ENCODE measurements at places on chromosomes 16 and 17.

DNA sequence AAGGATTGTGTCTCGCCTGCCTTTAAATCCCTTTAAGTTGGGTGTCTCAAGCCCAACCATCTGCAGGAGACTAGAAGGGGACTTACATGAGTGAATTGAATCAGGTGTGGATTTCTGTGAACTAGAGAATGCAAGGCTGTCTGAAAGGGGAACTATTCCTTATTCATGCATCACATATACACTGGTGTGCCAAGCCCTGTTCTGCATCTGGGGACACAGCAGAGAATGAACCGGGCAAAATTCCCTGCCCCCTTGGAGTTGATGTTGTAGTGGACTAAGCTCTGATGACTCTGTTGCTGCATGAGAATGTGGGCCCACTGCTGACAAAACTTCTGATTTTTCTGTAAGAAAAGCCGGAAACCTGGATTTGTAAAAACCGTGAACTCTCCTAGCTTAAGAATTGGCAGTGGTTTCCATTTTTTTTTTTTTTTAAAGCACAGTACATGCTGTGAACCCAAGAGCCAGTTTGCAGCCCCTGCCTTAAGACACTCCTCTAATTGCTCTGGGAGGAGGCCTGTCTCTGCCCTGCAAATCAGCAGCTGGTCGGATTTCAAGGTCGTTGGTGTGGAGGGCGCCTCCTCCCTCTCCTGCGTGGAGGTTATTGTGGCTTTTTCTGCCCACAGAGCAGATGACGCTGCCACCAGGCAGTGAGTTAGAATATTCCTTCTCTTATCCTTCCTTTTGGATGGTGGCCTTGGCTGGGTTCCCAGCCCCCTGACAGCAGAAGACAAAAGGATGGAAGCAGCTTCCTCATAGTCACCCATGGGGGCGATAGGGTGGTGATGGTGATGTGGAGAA is 131.0 kb downstream of the PRKCB start:
- H3K27ac ChIP-seq, result no peak overlapping the region
- no peaks in the 10 kb centered on the region for H3K27me3 ChIP-seq
- H3K36me3 ChIP-seq, result no peaks in the 10 kb centered on the region
- no peak overlapping the region for H3K4me3 ChIP-seq
- DNase-seq, result peak; percentile 81

- H3K4me1 ChIP-seq, result no peaks in the 10 kb centered on the region
- H3K27ac ChIP-seq, result no peak overlapping the region
- DNase-seq, result no peak
- no peaks in the 10 kb centered on the region for H3K27me3 ChIP-seq
- no peaks in the 10 kb centered on the region for H3K36me3 ChIP-seq
- H3K4me3 ChIP-seq, result no peak overlapping the region
Observed at GRCh38 chr17:51245535-51245934, 14.3 kb downstream of the MBTD1 start.

DNA sequence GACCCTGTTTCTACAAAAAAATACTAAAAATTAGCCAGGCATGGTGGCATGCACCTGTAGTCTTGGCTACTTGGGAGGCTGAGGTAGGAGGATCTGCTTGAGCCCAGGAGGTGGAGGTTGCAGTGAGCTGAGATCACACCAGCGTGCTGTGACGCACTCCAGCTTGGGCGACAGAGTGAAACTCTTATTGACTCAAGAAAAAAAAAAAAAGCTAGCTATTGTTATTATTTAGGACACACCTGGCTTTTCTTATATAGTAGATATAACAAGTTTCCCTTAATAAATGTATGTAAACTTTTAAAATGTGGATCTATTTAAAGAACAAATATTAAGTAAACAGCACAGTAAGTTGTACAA is 1.8 kb downstream of the RABEP2 start:
- H3K36me3 ChIP-seq, result no peaks in the 10 kb centered on the region
- no peak overlapping the region for H3K27ac ChIP-seq
- no peaks in the 10 kb centered on the region for H3K27me3 ChIP-seq
- peaks cover 13% of the 10 kb centered on the region for H3K4me1 ChIP-seq
- no peak overlapping the region for H3K4me3 ChIP-seq

- no peaks in the 10 kb centered on the region for H3K36me3 ChIP-seq
- no peaks in the 10 kb centered on the region for H3K27me3 ChIP-seq
- H3K27ac ChIP-seq, result no peak overlapping the region
- DNase-seq, result no peak
- no peak overlapping the region for H3K4me3 ChIP-seq
- H3K4me1 ChIP-seq, result no peaks in the 10 kb centered on the region
Observed at GRCh38 chr17:43135454-43135819, 10.3 kb upstream of the BRCA1 start.

DNA sequence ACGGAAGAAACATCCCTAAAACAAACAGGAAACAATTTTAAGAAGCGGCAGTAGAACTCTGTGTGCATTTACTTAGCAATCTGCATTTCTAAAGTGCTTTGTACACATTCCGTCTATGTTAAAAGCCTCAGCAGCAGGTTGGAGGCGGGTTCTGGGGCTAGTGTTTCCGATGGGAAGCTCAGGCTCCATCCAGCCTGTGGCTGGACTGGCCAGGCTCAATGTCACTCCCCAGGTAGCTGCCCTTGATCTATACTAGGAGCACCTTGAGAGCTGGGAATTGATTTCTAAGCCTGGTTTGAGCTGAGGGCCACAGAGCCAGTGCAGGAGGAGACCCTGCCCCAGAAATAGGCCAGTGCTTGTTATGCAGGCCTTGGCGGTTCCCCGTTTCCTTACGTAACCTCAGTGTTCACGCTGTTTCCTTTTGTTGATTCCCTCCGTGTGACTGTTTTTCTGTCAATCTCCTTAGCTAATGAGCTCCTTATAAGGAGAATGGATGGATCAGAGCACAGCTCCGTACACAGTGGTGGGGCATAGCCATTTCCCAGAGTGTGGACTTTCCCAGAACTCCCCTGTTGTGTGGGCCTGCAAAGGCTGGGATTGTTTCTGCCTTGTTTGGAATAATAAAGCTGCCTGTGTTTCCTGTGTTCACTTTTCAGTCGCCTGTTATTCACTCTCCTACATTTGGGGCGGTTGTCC is 21.4 kb downstream of the ADORA2B start:
- no peak for DNase-seq
- no peaks in the 10 kb centered on the region for H3K4me1 ChIP-seq
- H3K27me3 ChIP-seq, result no peaks in the 10 kb centered on the region

- no peak for DNase-seq
- no peaks in the 10 kb centered on the region for H3K4me1 ChIP-seq
- no peak overlapping the region for H3K4me3 ChIP-seq
- H3K36me3 ChIP-seq, result no peaks in the 10 kb centered on the region
- no peak overlapping the region for H3K27ac ChIP-seq
Observed at GRCh38 chr16:83011939-83012338, 385.2 kb downstream of the CDH13 start.

DNA sequence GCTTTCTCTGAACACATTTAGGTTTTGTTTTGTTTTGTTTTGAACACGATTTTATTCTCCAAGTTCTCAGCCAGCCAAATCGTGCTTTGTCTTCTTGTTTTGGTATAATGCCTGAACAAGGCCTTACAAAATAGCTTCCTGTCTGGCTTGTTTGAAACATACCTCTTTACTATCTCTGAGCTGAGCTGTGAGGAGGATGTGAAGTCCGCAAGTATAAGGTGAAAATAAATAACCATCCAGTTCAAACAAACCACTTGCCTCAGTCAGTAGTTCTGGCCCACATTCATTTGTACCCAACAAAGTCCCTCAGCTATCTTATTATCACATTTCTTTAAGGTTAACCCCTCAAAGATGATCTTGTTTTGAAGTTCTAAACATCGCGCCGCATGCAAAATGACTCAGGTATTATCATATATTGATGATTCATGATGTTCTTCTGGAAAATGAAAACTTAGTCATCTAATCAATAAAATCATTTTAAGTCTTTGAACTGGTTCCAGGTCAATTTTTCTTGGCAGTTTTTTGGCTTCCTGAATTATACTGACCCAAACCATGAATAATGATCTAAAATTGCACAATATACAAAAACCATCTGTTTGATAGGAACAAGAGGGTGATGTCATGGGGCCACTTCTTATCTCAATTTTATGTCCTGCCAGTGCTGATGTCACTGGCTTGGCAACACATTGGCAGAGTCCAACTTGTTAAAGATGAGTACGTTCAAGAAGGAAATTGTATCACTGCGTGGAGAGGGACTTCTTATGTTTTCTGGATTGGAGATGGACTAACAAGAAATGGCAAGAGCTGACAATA is 694.3 kb downstream of the KCNJ2 start:
- DNase-seq, result no peak
- H3K27ac ChIP-seq, result no peak overlapping the region
- H3K36me3 ChIP-seq, result no peaks in the 10 kb centered on the region
- no peaks in the 10 kb centered on the region for H3K4me1 ChIP-seq
- H3K4me3 ChIP-seq, result no peak overlapping the region
- H3K27me3 ChIP-seq, result no peaks in the 10 kb centered on the region

DNA sequence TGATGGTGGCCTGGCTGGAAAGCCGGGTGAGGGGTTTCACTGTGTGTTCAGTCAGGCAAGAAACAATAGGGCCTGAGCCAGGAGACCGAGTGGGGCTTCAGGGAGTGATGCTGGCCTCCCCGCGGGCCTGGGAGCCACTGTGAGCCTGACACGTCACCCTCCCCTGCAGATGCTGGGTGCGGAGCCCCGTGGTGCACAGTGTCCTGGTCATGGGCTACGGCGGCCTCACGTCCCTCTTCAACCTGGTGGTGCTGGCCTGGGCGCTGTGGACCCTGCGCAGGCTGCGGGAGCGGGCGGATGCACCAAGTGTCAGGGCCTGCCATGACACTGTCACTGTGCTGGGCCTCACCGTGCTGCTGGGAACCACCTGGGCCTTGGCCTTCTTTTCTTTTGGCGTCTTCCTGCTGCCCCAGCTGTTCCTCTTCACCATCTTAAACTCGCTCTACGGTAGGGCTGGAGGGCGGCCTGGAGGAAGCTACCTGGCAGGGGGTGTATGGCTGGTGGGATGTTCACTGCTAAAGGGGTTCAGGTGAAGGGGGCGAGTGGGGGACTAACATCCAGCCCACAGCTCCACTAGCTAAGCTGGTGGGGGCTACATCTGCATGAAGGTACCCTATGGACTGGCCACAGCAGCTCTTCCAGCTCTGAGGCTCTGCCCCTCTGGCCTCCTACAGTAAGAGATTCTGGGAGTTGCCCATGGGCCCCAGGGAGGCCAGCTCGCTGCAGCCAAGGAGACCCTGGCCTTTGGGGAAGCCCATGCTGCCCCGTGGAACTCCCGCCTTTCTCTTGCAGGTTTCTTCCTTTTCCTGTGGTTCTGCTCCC is 32.4 kb downstream of the ADGRG5 start:
- H3K27me3 ChIP-seq, result no peaks in the 10 kb centered on the region
- H3K4me1 ChIP-seq, result no peaks in the 10 kb centered on the region
- H3K4me3 ChIP-seq, result no peak overlapping the region
- no peak overlapping the region for H3K27ac ChIP-seq

DNA sequence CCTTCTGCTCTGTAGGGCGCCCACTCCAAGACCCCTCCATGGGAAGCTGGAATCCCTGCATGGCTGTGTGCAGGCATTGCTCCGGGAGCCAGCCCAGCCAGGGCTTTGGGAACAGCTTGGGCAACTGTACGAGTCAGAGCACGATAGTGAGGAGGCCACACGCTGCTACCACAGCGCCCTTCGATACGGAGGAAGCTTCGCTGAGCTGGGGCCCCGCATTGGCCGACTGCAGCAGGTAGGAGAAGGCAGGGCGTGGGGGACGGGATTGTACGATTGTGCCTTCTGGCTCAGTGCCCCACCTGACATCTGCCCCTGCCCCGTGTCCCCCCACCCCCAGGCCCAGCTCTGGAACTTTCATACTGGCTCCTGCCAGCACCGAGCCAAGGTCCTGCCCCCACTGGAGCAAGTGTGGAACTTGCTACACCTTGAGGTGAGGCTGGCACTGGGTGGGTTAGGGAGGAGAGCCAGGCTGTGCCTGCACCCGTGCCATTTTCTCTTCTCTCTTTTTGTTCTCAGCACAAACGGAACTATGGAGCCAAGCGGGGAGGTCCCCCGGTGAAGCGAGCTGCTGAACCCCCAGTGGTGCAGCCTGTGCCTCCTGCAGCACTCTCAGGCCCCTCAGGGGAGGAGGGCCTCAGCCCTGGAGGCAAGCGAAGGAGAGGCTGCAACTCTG is 8.7 kb upstream of the TMEM88 start:
- H3K27ac ChIP-seq, result no peak overlapping the region
- H3K4me3 ChIP-seq, result no peak overlapping the region
- H3K4me1 ChIP-seq, result peaks cover 14% of the 10 kb centered on the region
- no peaks in the 10 kb centered on the region for H3K27me3 ChIP-seq
- H3K36me3 ChIP-seq, result no peaks in the 10 kb centered on the region

GRCh38 chr16:84406006-84406963 is 37.9 kb downstream of the ATP2C2 start:
- no peaks in the 10 kb centered on the region for H3K36me3 ChIP-seq
- no peak overlapping the region for H3K4me3 ChIP-seq
- peak; percentile 34 for DNase-seq
- H3K27me3 ChIP-seq, result no peaks in the 10 kb centered on the region
- H3K27ac ChIP-seq, result no peak overlapping the region
- H3K4me1 ChIP-seq, result no peaks in the 10 kb centered on the region

DNA sequence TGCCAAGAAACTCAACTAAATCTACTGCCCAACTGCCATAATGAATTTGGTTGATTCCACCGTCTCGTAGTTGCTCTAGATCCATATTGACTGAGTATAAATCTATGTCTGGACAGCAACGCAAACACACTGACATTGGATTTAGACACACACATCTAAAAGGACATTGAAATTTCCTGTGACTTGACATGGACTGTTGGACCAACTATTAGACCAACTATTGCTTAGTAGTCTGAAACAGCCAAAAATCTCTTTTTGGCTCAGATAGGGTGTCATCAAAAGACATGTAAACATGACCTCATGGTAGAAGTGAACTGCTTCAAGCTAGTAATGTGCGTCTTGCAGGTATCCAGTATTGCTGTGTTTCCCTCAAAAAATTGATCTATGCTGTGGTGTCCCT is 31.3 kb downstream of the KIAA0513 start:
- H3K36me3 ChIP-seq, result no peaks in the 10 kb centered on the region
- no peaks in the 10 kb centered on the region for H3K27me3 ChIP-seq
- no peak overlapping the region for H3K4me3 ChIP-seq
- H3K4me1 ChIP-seq, result peaks cover 24% of the 10 kb centered on the region

- H3K36me3 ChIP-seq, result no peaks in the 10 kb centered on the region
- H3K27ac ChIP-seq, result no peak overlapping the region
- no peaks in the 10 kb centered on the region for H3K27me3 ChIP-seq
- no peak for DNase-seq
Observed at GRCh38 chr17:67433248-67433924, 56.3 kb downstream of the PITPNC1 start.

DNA sequence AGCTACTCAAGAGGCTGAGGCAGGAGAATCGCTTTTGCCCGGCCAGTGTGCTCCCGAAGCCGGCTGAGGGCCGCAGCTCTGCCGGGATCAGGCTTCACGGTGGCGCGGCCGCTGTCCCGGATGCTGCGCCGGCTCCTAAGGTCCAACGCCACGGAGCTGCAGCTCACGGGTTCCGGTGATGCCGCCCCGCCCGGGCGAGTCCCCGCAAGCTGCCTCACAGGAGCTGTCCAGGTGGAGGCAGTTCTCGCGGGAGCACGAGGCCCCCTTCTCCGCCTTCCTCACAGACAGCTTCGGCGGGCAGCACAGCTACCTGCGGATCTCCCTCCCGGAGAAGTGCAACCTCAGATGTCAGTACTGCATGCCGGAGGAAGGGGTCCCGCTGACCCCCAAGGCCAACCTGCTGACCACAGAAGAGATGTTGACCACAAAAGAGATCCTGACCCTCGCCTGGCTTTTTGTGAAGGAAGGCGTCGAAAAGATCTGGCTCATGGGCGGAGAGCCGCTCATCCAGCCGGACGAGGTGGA is 111.4 kb upstream of the SIAH1 start:
- peak; percentile 24 for DNase-seq
- H3K4me3 ChIP-seq, result no peak overlapping the region
- H3K27ac ChIP-seq, result no peak overlapping the region
- H3K27me3 ChIP-seq, result no peaks in the 10 kb centered on the region
- H3K36me3 ChIP-seq, result no peaks in the 10 kb centered on the region

GRCh38 chr17:17466511-17466910 is 10.3 kb upstream of the MED9 start:
- peaks cover 3% of the 10 kb centered on the region for H3K4me1 ChIP-seq
- no peak overlapping the region for H3K27ac ChIP-seq
- H3K4me3 ChIP-seq, result no peak overlapping the region

Data from testis (tissue), 5 donors.